ENCODE measurements at places on chromosomes 5 and 9. TPM values are rescaled to one million over a fixed set of nuclear protein-coding genes. Genes with fewer than 3 reads are reported as not detected.

DNA sequence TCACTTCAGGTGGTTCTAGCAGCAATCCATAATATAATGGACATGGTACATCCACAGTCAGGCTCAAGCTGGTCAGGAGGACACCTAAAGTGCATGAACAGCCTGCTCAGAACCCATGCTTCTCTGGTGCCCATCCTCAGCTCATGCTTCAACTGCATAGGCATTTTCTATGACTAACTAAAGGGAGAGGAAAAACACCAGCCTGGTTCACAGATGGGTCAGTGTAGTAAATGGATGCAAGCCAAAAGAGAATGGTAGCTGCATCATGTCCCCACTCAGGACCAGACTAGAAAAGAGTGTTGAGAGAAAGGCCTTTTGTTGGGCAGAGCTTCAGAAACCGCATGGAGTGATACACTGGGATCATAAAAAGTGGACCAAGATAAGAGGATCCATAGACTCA lies 556.6 kb downstream of the TLE1 start:
- H3K27ac ChIP-seq: no peak overlapping the region
- no peaks in the 10 kb centered on the region for H3K36me3 ChIP-seq
- no peak for DNase-seq
- no peak overlapping the region for H3K4me3 ChIP-seq
- H3K4me1 ChIP-seq: no peaks in the 10 kb centered on the region

GRCh38 chr5:127910307-127910956 lies 173.1 kb upstream of the SLC12A2 start:
- no peaks in the 10 kb centered on the region for H3K27me3 ChIP-seq
- no peak overlapping the region for H3K4me3 ChIP-seq
- DNase-seq: no peak
- H3K36me3 ChIP-seq: no peaks in the 10 kb centered on the region
- H3K27ac ChIP-seq: no peak overlapping the region
- no peaks in the 10 kb centered on the region for H3K4me1 ChIP-seq

- no peaks in the 10 kb centered on the region for H3K27me3 ChIP-seq
- H3K4me1 ChIP-seq: peaks cover 44% of the 10 kb centered on the region
- H3K27ac ChIP-seq: peak overlapping the region; percentile 92
- DNase-seq: no peak
These were observed 30.2 kb upstream of the DUSP1 start for GRCh38 chr5:172801179-172801671.

GRCh38 chr9:110355911-110356310 lies 18.2 kb upstream of the TXNDC8 start:
- DNase-seq: no peak

DNA sequence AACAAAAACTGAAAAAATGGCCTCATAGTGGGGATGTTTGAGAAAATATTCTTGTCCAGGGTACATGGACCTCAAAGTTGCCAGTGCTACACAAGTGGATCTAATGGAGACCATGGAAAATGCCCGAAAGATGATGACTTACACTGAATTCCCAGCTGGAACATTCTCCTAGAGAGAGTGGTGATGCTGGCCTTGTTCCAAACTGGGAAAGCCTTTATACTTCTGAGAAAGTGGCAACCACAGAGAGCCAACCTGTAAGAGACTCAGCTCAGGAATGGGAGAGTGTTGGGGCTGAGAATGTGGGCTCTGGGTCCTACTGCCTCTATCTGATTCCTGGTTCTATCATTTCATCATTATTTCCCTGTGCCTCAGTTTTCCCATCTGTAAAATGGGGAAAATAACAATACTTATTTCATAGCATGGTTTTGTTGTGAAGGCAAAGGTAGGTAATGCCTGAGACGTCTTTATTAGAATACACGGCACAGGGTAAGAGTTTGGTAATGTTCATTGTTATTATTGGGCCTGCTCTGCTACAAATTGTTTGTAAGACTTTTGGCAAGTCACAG lies 229.0 kb upstream of the PANK3 start:
- no peaks in the 10 kb centered on the region for H3K27me3 ChIP-seq
- no peaks in the 10 kb centered on the region for H3K36me3 ChIP-seq
- DNase-seq: no peak
- H3K4me1 ChIP-seq: no peaks in the 10 kb centered on the region
- H3K4me3 ChIP-seq: no peak overlapping the region

- no peaks in the 10 kb centered on the region for H3K27me3 ChIP-seq
- peak; percentile 42 for DNase-seq
- no peak overlapping the region for H3K27ac ChIP-seq
- H3K36me3 ChIP-seq: no peaks in the 10 kb centered on the region
- H3K4me3 ChIP-seq: no peak overlapping the region
- peaks cover 18% of the 10 kb centered on the region for H3K4me1 ChIP-seq
These were observed 39.0 kb upstream of the EXOC3 start for GRCh38 chr5:403995-404394.

GRCh38 chr9:130268521-130269211 lies 3.1 kb downstream of the HMCN2 start:
- no peaks in the 10 kb centered on the region for H3K27me3 ChIP-seq
- H3K4me1 ChIP-seq: peaks cover 15% of the 10 kb centered on the region
- H3K27ac ChIP-seq: peak overlapping the region; percentile 42
- DNase-seq: peak; percentile 72
- H3K4me3 ChIP-seq: no peak overlapping the region
- H3K36me3 ChIP-seq: no peaks in the 10 kb centered on the region

SOX30 gene
- total RNA-seq: not detected
